Fibroblast of villous mesenchyme (primary cell): ENCODE measurements at places on chromosomes 5 and 9.

GRCh38 chr9:137838576-137838975 lies 39.0 kb upstream of the CACNA1B start:
- no peak for DNase-seq

DNA sequence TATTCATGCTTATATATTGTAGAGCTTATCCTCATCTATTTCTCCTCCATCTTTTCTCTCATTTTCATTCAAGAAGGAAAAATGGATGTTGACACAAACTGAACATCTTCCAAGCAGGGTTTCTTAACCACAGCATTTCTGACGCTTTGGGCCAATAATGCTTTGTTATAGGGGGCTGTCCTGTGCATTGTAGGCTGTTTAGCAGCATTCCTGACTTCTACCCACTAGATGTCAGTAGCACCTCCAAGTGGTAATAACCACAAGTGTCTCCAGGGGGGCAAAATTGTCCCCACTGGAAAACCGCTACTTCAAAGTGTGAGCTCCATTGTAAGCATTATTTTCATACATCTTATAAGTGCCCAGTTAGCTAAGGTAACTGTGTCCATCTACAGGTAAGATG lies 2.6 kb upstream of the TXNDC8 start:
- DNase-seq: no peak

DNA sequence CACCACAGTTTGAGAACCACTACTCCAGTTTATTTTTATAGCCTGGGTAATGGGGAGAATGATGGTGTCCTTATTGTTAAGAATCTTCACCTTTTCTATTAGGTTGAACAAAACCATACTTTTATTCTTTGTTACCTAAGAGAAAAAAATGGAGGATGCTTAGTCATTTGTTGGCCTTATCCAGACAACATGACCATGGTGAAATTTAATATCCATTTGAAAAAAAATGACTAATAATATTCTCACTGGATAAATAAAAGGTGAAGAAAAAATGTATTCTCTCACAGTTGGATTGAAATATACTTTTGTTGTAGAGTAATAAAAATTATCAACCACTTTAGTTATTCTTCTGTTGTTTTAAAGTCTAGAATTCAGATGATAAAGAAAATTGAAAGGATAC lies 5.8 kb upstream of the CCNH start:
- no peak for DNase-seq

- no peak for DNase-seq
These were observed 42.3 kb downstream of the MARCHF3 start for GRCh38 chr5:126988021-126988569.

- peak; percentile 83 for DNase-seq
These were observed 2.5 kb downstream of the KDM3B start for GRCh38 chr5:138354926-138355378.
